GM12878 (cell line): ENCODE measurements at places on chromosomes 1 and 21. TPM values are rescaled to one million over a fixed set of nuclear protein-coding genes. Genes with fewer than 3 reads are reported as not detected.
A peak's percentile ranks its signal among the peaks of the same experiment; 100 is the strongest.

The SLC30A1 gene
- 13.4 and 14.1 TPM in 2 replicates for total RNA-seq

The EPHB2 gene
- total RNA-seq, result 2.0 and 3.3 TPM in 2 replicates

The OR2T11 gene
- total RNA-seq, result not detected in 2 replicates

The MAP10 gene
- total RNA-seq, result 4.4 and 4.7 TPM in 2 replicates

The LCE6A gene
- total RNA-seq, result not detected in 2 replicates

The FALEC gene
- 0.41 TPM in 1 of 2 replicates, not detected in the other for total RNA-seq

The TBX19 gene
- 1.1 and 1.2 TPM in 2 replicates for total RNA-seq

The AIRE gene
- total RNA-seq, result 0.10 TPM in 1 of 2 replicates, not detected in the other

DNA sequence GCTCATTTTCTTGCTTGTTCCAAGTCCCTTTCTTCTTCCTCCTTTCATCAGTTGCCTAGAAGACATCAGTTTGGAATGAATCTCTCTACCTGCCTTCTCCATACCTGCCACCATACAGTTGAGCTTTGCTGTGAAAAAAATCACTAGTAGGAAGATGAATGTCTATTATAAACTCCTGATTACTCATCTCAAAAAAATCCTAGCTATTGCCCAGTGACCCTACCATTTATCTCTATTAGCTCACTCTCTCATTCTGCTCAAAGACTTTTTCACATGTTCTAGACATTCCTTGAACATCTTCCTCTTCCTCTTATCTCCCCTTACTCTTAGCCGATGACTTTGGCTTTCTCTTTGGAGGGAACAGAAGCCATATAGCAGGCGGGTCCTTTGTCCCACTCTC lies 49.7 kb upstream of the HMGB4 start:
- no peaks in the 10 kb centered on the region; the same call in 1 of the 2 replicates for H3K27me3 ChIP-seq
- H3K4me3 ChIP-seq, result no peak overlapping the region
- no peaks in the 10 kb centered on the region for H3K4me1 ChIP-seq
- no peak for DNase-seq

GRCh38 chr1:36342426-36343185 lies 19.2 kb upstream of the EVA1B start:
- H3K27me3 ChIP-seq, result no peaks in the 10 kb centered on the region
- H3K4me1 ChIP-seq, result no peaks in the 10 kb centered on the region
- H3K4me3 ChIP-seq, result no peak overlapping the region
- DNase-seq, result no peak
- H3K27ac ChIP-seq, result no peak overlapping the region
- H3K36me3 ChIP-seq, result peaks cover 10% of the 10 kb centered on the region

DNA sequence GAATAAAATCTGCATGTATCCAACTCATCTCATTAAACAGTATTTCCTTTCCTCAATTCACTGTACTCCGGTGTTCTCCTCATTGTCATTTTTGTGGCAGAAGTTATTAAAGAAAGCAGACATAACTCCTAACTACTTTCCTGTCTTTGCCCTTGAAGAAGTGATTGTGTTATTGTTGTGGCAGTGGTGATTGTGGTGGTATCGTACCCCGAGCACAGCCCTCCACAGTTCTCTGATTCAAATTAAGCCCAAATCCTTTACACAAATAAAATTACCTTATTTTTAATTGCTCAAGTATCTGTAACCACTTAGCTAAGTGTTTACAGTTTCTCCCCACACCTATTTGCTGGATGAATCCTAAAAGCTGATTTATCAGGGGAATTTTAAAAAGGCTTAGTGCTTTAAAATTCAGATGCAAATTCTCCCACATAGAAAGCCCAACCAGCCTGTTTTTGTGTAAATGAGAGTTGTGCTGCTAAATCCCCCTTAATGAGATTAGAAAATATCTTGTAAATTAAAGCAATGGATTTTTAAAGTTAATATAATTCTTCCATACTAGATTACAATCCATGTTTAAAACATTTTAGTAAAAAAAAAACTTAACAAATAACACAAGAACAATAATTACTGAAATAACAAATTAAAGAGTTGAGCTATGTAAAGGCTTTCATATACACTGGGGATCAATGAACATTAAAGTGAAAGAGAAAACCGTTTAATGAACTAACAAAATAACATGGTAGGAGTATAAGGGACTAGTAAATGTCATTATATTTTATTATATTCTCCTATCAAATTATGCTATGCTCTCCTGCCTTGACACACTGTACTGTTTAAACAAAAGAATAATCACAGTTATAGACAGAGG lies 259.0 kb downstream of the NEGR1 start:
- no peaks in the 10 kb centered on the region for H3K4me1 ChIP-seq
- H3K4me3 ChIP-seq, result no peak overlapping the region
- H3K27ac ChIP-seq, result no peak overlapping the region
- DNase-seq, result no peak

DNA sequence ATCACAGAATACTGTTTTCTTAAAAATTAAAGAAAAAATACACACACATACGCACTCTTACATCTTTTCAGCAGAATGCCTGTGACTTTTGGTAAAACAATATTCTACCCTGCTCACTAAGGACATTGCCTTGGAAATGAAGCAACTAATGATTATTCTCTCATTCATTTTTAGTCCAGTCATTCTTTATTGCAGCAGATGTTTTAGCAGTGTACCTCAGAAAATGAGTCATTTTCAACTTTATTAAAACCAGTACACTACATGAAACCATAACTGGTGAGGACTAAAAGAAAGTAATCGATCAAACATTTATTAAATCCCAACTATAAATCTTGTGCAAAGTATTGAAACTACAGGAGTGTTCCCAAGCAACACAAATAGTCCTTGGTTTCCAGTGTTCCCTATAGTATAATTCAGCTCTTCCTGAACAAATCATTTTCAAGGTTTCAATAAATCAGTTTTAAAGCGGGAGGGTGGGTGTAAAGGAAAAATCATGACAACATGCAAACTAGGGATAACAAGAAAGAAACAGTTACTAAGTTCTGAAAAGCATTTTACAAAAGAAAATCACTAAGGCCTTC lies 114.2 kb downstream of the ADGRL4 start:
- H3K4me1 ChIP-seq, result no peaks in the 10 kb centered on the region
- no peak overlapping the region for H3K4me3 ChIP-seq
- DNase-seq, result no peak
- no peaks in the 10 kb centered on the region for H3K27me3 ChIP-seq
- H3K27ac ChIP-seq, result no peak overlapping the region

- H3K4me3 ChIP-seq, result no peak overlapping the region
- no peaks in the 10 kb centered on the region for H3K36me3 ChIP-seq
- no peaks in the 10 kb centered on the region for H3K4me1 ChIP-seq
- no peak overlapping the region for H3K27ac ChIP-seq
- DNase-seq, result no peak
- no peaks in the 10 kb centered on the region for H3K27me3 ChIP-seq
Observed at GRCh38 chr1:94362466-94363058, 55.6 kb upstream of the ABCD3 start.

GRCh38 chr1:179296356-179297104 lies 2.9 kb downstream of the SOAT1 start:
- H3K27ac ChIP-seq, result no peak overlapping the region; the same call in 1 of the 2 replicates
- 0 out of 2 replicates have a peak, but pooled peaks cover 3% of the 10 kb centered on the region for H3K4me1 ChIP-seq
- DNase-seq, result no peak
- H3K27me3 ChIP-seq, result no peaks in the 10 kb centered on the region
- H3K36me3 ChIP-seq, result no peaks in the 10 kb centered on the region

GRCh38 chr1:149962736-149963135 lies 26.1 kb upstream of the MTMR11 start:
- H3K27me3 ChIP-seq, result no peaks in the 10 kb centered on the region
- peak overlapping the region; percentile 2 for H3K27ac ChIP-seq
- H3K36me3 ChIP-seq, result peaks cover 10% of the 10 kb centered on the region

GRCh38 chr1:178939338-178940067 lies 68.6 kb upstream of the ANGPTL1 start:
- no peak overlapping the region for H3K4me3 ChIP-seq
- no peaks in the 10 kb centered on the region for H3K27me3 ChIP-seq
- no peak for DNase-seq
- H3K27ac ChIP-seq, result no peak overlapping the region
- no peaks in the 10 kb centered on the region for H3K36me3 ChIP-seq

GRCh38 chr1:88179943-88180342 lies 504.1 kb upstream of the PKN2 start:
- no peaks in the 10 kb centered on the region for H3K4me1 ChIP-seq
- H3K27ac ChIP-seq, result no peak overlapping the region
- no peak for DNase-seq
- H3K27me3 ChIP-seq, result no peaks in the 10 kb centered on the region

- H3K27me3 ChIP-seq, result no peaks in the 10 kb centered on the region
- no peak overlapping the region for H3K27ac ChIP-seq
- H3K36me3 ChIP-seq, result no peaks in the 10 kb centered on the region
- no peak overlapping the region for H3K4me3 ChIP-seq
- H3K4me1 ChIP-seq, result peaks cover 28% of the 10 kb centered on the region; the same call in 1 of the 2 replicates
Observed at GRCh38 chr1:182652933-182653332, 31.5 kb downstream of the RGS8 start.

- H3K27me3 ChIP-seq, result no peaks in the 10 kb centered on the region
- no peaks in the 10 kb centered on the region for H3K4me1 ChIP-seq
- H3K36me3 ChIP-seq, result no peaks in the 10 kb centered on the region
- DNase-seq, result no peak
- no peak overlapping the region for H3K4me3 ChIP-seq
Observed at GRCh38 chr1:72568113-72568512, 285.8 kb upstream of the NEGR1 start.

GRCh38 chr1:119550381-119550780 lies 43.4 kb downstream of the HSD3B1 start:
- no peak overlapping the region for H3K27ac ChIP-seq
- H3K36me3 ChIP-seq, result no peaks in the 10 kb centered on the region
- H3K4me3 ChIP-seq, result no peak overlapping the region
- H3K4me1 ChIP-seq, result no peaks in the 10 kb centered on the region
- DNase-seq, result no peak
- no peaks in the 10 kb centered on the region for H3K27me3 ChIP-seq

DNA sequence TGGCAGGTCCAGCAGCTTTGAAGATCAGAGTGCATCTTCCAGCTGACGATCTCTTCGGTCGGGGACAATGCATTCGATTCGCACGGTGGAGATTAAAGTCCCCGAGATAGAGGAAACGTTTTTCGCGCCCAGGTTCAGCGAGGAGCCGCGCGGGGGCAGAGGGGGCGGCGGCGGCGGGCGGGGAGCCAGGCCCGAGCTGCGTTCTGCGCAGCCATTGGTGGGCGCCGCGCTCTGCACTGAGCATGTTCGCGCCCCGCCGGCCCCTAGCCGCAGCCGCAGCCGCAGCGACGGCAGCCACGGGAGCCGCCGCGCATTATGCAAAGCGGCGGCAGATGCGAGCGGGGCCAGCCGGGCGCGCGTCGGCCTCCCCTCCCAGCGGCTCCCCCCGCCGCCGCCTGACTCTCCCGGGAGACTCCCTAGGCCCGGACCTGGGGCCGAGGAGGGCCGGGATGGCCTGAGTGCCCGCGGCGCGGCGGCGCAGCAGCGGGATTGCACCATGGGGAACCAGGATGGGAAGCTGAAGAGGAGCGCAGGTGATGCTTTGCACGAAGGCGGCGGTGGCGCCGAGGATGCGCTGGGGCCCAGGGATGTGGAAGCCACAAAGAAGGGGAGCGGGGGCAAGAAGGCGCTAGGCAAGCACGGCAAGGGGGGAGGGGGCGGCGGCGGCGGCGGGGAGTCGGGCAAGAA lies at the start of gene FMN2:
TSS of gene FMN2 (plus strand) at position 270 of the 687 bp plus-strand sequence. CDS start at position 497, 227 bp downstream.
- H3K27ac ChIP-seq, result no peak within 1 kb of the TSS
- no peaks in the 10 kb centered on the region for H3K36me3 ChIP-seq
- no peaks in the 10 kb centered on the region; the same call in 1 of the 2 replicates for H3K27me3 ChIP-seq
- H3K4me1 ChIP-seq, result no peaks in the 10 kb centered on the region
- no peak for DNase-seq

DNA sequence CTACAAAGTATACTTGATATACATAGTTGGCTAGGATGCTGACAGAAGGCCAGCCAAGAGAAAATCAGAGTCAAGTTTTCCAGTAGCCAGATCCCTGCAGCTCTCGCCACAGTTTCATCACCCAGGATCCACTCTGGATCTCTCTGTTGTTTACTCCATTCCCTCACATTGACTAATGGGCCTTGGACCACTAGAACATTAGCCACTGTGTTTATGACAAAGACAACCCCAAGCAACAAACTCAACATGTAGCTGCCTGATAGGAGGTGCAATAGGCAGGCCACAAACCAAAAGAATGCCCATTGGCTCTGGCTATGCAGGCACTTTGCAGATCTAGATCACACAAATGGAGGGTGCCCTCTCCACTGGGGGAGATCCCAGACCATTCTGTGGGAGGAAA lies 44.2 kb downstream of the ARHGEF11 start:
- no peak overlapping the region for H3K27ac ChIP-seq
- no peak for DNase-seq
- H3K36me3 ChIP-seq, result no peaks in the 10 kb centered on the region
- H3K4me1 ChIP-seq, result no peaks in the 10 kb centered on the region
- no peak overlapping the region for H3K4me3 ChIP-seq
- H3K27me3 ChIP-seq, result no peaks in the 10 kb centered on the region

DNA sequence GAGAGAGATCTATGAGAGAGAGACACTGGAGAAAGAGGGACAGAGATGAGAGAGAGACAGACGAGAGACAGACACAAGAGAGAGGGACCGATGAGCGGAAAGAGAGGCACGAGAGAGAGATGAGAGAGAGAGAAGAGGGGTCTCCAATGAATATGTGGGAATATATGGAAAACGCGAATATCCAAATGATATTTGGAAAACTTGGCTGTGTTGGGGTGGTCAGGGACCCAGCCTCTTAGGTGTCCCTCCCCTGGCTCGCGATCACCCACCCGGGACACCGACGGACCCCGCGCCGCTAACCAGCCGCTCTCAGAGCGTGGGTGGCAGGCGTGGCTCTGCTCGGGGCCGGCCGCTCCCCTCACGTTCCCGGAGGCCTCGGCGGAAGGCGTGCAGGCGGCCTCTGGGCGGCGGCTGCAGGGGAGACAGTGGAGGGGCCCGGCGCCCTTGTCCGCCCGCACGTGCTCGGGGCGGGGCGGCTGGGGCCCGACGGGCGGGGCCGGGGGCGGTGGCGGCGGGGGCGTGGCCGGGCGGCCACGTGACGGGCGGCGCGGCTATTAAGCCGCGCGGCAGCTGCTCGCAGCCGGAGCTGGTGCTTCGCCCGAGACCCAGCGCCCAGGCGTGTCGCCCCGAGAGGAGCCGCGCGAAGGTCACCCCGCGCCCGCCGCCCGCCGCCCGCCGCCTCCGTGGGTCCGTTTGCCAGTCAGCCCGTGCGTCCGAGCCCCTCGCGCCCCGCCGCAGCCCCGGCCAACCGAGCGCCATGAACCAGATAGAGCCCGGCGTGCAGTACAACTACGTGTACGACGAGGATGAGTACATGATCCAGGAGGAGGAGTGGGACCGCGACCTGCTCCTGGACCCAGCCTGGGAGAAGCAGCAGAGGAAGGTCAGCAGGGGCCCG lies at the start of gene ACTN2:
TSS of gene ACTN2 (plus strand) at position 583 of the 898 bp plus-strand sequence. CDS start at position 758, 175 bp downstream.
- H3K27ac ChIP-seq, result no peak within 1 kb of the TSS
- DNase-seq, result no peak
- H3K36me3 ChIP-seq, result no peaks in the 10 kb centered on the region
- 0 out of 2 replicates have a peak, but pooled peaks cover 3% of the 10 kb centered on the region for H3K27me3 ChIP-seq

DNA sequence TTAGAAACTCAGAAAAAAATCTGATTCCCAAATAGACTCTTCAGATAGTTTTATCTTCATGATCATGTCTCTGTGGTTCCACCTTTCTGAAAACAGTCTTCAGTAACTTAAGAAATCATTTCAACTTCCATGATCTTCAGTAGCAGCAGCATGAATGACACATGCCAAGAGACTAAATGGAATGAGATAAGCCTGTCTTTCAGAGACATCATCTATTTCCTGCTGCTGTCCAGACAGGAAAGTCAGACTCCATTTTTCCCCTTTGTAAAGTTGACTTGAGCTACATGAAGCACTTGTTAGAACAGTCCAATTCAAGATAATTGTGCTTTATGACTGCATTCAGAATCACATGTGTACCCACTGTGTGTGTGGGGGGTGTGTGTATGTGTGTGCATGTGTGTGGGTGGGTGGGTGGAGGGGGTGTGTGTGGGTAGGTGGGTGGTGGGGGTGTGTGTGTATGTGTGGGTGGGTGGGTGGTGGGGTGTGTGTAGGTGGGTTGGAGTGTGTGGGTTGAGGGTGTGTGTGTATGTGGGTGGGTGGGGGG lies 58.8 kb downstream of the CLIC4 start:
- H3K27ac ChIP-seq, result no peak overlapping the region
- no peaks in the 10 kb centered on the region; the same call in 1 of the 2 replicates for H3K4me1 ChIP-seq
- H3K27me3 ChIP-seq, result no peaks in the 10 kb centered on the region
- H3K36me3 ChIP-seq, result no peaks in the 10 kb centered on the region; the same call in 1 of the 2 replicates
- H3K4me3 ChIP-seq, result no peak overlapping the region
